ENCODE measurements at places on chromosomes 3 and 15.
A peak's percentile ranks its signal among the peaks of the same experiment; 100 is the strongest.

GRCh38 chr3:67037615-67038014 is 39.5 kb downstream of the KBTBD8 start:
- DNase-seq: no peak

DNA sequence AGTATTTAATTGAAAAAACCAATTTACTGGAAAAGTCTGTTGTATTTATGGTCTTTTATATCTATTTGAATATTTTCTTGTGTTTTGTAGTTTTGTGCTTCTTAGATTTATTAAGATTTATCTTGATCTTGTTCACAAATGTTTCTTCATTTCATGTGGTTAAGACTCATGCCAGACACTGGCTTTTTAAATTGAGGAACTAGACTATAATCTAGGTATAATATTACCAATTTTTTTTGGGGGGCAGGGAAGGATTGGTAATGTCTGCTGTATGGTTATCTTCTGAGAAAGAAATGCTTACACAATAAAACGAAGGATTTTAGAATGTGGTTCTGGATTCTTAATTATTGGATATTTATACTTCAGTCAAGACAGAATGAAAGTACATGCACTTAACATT is 24.9 kb downstream of the AP4E1 start:
- DNase-seq: no peak

GRCh38 chr3:29760226-29760685 is 479.4 kb downstream of the RBMS3 start:
- DNase-seq: peak; percentile 28

- no peak for DNase-seq
Observed at GRCh38 chr3:172189987-172190603, 150.7 kb downstream of the FNDC3B start.

GRCh38 chr3:17740721-17741141 is 1.7 kb downstream of the TBC1D5 start:
- DNase-seq: no peak

GRCh38 chr3:105674437-105675065 is 194.3 kb downstream of the CBLB start:
- no peak for DNase-seq

DNA sequence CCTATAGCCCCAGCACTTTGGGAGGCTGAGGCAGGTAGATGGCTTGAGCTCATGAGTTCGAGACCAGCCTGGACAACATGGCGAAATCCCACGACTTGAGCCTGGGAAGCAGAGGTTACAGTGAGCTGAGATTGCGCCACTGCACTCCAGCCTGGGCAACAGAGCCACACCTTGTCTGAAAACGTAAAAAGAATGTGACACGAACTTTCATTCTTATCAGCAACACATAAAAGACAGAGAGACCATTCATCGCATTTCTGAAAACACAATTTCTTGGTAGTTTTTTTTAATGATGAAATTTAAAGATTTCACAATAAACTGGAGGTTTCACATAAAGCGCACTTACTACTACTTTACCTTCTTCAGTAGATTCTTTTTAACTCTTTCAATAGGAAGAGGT is 18.4 kb downstream of the HLTF start:
- DNase-seq: no peak

GRCh38 chr3:114698146-114699105 is 404.6 kb downstream of the TIGIT start:
- DNase-seq: no peak

GRCh38 chr3:69535613-69536012 is 149.7 kb upstream of the FRMD4B start:
- DNase-seq: no peak

GRCh38 chr15:40323953-40324937 is 753 bp downstream of the INAFM2 start:
- DNase-seq: no peak

DNA sequence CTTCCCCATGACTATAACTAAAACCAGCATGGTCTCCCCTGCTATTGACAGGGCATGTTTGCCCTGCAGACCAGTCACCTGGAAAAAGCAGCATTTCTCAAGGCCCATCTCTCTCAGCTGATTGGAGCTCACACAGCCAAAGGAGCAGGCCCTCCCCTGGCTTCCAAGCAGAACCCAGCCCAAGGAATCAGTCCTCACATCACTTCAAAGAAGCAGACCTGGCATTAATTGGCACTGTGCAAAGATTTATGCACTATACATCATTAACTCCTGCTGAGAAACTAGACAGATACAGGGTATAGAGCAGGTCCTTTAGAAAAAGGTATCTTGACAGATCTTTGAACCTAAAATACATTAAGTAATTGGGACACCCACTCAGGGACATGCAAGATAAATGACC is 323.8 kb upstream of the PPP2R3A start:
- DNase-seq: no peak

DNA sequence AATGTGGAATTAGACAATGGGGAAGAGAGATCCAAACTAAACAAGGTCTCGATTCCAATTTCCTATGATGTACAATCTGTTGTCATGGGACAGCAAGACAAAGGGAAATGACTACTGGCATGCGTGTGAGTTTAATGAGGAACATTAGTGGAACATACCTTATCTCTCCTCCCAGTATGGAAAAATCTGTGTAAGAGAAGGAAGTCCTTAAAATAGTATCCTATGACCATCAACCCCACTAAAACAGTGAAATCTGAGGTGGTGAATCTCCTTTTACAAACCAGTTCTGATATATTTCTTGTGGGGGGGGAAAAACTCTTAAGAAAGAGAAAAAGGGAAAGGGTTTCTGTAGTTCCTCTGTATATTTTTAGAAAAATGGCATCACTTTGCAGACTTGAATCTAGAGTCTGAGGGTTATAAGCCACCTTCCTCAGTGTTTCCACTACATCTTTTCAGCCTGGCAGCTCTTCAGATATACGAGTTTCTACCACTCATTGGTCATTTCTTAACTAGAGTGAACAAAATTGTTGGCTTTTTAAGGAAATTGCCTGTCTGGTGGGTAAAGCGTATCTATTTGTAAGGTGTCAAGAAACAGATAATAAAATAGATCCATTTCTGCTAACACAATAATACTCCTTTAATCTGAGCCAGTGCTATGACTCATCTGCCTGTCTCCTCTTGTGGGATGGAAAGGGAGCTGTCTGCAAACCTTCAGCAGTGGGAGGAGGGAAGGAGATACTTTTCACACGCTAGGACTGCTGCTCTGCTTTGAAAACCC is 3.0 kb upstream of the TNFAIP8L3 start:
- DNase-seq: no peak

GRCh38 chr3:139530717-139531116 is 8.8 kb downstream of the RBP1 start:
- DNase-seq: peak; percentile 45

DNA sequence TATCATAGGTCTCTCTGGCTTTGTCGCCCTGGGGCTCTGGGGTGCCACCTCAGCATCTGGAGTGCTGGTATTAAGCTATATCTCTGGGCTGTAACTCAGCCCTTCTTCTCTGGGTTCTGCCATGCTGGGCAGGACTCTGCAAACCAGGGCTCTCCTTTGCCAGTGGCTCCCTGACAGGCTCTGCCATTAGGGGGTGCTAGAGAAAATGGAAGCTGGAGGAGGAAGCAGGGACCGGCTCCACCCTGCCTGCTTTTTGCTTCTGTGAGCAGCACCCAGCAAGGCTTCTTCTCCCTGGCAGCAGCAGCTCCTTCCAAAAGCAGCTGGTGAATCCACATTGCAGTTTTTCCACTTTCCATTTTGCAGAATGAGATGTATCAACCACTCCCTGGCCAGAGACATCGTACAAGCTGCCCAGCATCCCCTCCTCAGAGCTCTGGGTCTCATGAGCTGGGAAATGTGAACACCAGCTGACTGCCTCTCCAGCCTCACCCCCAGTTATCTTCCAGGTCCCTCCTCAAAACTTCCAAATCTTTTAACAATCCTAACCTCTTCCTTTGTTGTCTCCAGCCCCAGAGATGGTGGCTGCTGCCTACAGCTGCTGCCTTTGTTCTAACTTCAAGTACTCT is 165.0 kb downstream of the ABHD5 start:
- DNase-seq: no peak

- DNase-seq: no peak
Observed at GRCh38 chr3:130288670-130289069, 56.8 kb upstream of the COL6A5 start.

GRCh38 chr15:29770796-29771195 is 51.5 kb downstream of the TJP1 start:
- no peak for DNase-seq

Measured in NCI-H524 treated with DMSO at 0.1 percent for 48 hours (cell line).